ENCODE measurements at places on chromosomes 7 and 10.

DNA sequence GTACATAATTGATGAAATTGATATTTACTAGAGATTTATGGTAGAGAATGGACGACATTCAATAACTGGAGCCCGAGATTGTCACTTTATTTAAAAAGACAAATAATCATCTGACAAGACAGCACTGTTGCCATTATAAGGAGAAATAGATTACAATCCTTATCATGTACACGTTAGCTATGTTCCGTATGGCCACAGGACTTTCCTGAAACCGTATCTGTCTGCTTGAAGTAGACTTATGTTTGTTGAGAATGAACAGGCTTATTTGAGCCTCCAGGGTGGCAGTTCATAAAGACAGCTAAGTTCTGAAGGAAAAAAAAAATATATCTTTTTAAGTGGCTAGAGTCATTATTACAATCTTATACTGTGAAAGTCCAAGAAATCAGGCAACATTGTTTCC is 317.2 kb downstream of the BICC1 start:
- DNase-seq = no peak
- H3K27ac ChIP-seq = no peak overlapping the region
- no peaks in the 10 kb centered on the region for H3K4me1 ChIP-seq
- no peak overlapping the region for H3K4me3 ChIP-seq

- DNase-seq = no peak
- H3K36me3 ChIP-seq = no peaks in the 10 kb centered on the region
- no peak overlapping the region for H3K4me3 ChIP-seq
- H3K27me3 ChIP-seq = no peaks in the 10 kb centered on the region
- no peaks in the 10 kb centered on the region for H3K4me1 ChIP-seq
Observed at GRCh38 chr10:58070956-58071355, 196.7 kb downstream of the IPMK start.

DNA sequence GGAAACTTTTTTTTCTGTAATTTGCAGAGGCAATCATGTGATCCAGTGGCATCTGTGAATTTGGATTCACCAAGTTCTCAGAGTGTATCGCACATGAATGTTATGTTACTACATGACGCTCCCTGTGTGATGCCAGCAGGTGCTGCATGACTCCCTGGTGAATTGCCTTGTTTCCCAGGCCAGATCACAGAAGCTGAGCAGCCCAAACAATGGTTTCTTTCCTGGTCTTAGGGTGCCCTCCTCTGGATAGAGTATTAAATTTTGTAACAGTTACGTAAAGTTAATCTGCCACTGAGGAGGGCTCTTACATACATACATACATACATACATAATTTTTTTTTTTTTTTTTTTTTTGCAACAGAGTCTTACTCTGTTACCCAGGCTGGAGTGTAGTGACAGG is 3.6 kb downstream of the ZSCAN21 start:
- peaks cover 9% of the 10 kb centered on the region for H3K36me3 ChIP-seq
- no peaks in the 10 kb centered on the region for H3K4me1 ChIP-seq
- no peak for DNase-seq
- H3K4me3 ChIP-seq = no peak overlapping the region
- H3K27ac ChIP-seq = no peak overlapping the region
- H3K27me3 ChIP-seq = no peaks in the 10 kb centered on the region

DNA sequence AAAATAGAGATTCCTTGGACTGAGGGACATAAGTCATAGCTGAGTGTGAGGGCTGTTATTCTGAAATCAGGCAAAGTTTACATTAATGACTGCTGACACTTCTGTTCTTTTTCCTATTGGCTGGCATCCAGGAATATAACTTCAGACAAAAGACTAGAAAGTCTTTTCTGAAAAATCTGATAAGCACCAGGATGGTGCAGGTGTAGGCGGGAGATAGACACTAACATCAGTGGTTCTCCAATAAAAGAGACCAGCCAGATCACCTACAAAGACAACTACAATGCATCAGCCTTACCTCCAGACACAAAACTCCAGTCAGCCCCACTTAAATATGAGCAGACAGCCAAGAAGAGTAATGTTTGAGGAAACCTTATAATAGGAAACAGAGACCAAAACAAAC is 168.3 kb upstream of the LRGUK start:
- no peak overlapping the region for H3K27ac ChIP-seq
- H3K27me3 ChIP-seq = no peaks in the 10 kb centered on the region
- no peaks in the 10 kb centered on the region for H3K36me3 ChIP-seq
- H3K4me1 ChIP-seq = no peaks in the 10 kb centered on the region

DNA sequence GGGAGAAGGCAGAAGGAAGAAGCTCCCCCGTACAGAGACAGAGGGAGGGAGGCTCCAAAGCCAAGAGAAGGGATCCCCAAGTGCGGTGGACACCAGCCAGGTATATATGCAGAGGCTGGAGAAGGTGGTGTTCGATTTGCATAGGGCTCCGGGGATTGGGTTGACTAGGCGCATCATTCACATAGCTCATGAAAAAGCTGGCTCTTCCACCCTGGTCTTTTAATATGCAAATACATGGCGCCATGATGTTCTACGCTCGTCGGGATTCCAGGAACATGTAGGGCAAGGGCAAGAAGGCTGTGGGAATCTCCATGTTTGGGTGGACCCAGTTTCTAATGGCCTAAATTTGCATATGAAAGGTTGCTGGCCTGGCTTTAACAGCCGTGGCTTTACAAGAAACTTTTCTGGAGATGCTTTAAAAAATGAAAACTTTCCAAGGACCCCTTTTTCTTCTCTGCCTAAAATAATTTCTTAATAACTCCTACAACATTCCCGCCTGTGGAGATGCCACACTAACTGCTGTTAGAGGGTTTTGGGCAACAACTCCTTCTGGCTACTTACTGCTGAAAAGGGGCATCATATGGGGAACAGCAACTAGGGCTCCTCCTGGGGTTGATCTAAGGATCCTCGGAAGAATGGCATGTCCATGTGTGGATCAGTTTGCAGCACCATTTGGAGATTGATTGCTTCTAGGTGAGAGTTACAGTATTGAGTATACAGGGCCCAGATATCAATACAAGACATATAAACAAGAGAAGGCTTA is 28.3 kb downstream of the C1GALT1 start:
- no peaks in the 10 kb centered on the region for H3K27me3 ChIP-seq
- no peak overlapping the region for H3K27ac ChIP-seq
- H3K4me3 ChIP-seq = no peak overlapping the region
- no peaks in the 10 kb centered on the region for H3K4me1 ChIP-seq
- H3K36me3 ChIP-seq = no peaks in the 10 kb centered on the region

DNA sequence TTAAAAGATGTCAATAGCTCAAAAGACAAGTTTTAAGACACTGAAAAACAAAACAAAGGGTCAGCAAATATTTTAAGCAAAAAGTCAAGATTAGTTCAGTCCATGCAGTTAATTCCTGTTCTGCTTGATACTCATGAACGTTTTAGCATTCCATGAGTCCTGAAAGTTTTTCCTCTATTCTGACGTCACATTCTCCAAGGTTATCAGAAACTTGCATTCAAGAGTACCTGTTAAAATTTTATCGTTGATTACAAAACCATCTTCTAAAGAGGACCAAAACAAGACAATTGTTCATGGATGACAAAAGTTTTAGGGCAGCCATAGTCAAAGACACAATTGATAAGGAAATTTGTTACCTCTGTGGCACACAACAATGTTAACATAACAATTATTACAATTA is 52.5 kb upstream of the VOPP1 start:
- no peaks in the 10 kb centered on the region for H3K27me3 ChIP-seq
- no peak for DNase-seq
- no peaks in the 10 kb centered on the region for H3K36me3 ChIP-seq
- no peak overlapping the region for H3K4me3 ChIP-seq

- H3K4me1 ChIP-seq = peaks cover 4% of the 10 kb centered on the region
- no peak overlapping the region for H3K27ac ChIP-seq
- DNase-seq = no peak
- no peaks in the 10 kb centered on the region for H3K27me3 ChIP-seq
- H3K4me3 ChIP-seq = no peak overlapping the region
Observed at GRCh38 chr10:88194041-88194887, 330.8 kb downstream of the PTEN start.

DNA sequence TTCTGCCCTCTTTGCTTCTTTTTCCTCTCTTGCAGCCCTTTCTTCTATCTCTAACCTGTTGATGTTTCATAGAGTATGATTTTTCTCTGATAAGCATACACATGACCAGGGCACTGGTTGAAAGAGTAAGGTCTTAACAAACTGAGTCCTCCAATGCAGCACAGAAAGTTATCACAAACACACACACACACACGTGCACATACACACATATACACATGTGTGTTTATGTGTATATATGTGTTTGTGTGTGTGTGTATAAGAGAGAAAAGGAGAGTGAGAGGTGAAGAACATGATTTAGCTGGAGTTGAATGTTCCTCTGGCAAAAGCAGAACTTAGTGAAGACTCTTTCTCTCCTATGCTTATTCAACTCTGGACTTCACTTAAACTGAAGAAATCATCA is 130.0 kb downstream of the KLF6 start:
- H3K4me1 ChIP-seq = no peaks in the 10 kb centered on the region
- H3K4me3 ChIP-seq = no peak overlapping the region
- no peaks in the 10 kb centered on the region for H3K36me3 ChIP-seq
- no peak for DNase-seq
- H3K27me3 ChIP-seq = no peaks in the 10 kb centered on the region

All from aorta (tissue), 5 donors.